Retina (tissue), 1 donor: ENCODE measurements at places on chromosomes 16 and 17.
A peak's percentile ranks its signal among the peaks of the same experiment; 100 is the strongest.

- peak; percentile 51 for DNase-seq
These were observed 104.7 kb downstream of the MRM1 start for GRCh38 chr17:36705874-36706731.

- DNase-seq, result no peak
These were observed 104.5 kb downstream of the CRLF3 start for GRCh38 chr17:30720013-30720471.

- DNase-seq, result peak; percentile 77
These were observed 23.4 kb upstream of the MPO start for GRCh38 chr17:58303971-58304749.

GRCh38 chr17:78717431-78717980, 64.6 kb downstream of the CYTH1 start:
- DNase-seq, result peak; percentile 81

GRCh38 chr17:29771546-29771945, 148.8 kb upstream of the CORO6 start:
- DNase-seq, result peak; percentile 18

DNA sequence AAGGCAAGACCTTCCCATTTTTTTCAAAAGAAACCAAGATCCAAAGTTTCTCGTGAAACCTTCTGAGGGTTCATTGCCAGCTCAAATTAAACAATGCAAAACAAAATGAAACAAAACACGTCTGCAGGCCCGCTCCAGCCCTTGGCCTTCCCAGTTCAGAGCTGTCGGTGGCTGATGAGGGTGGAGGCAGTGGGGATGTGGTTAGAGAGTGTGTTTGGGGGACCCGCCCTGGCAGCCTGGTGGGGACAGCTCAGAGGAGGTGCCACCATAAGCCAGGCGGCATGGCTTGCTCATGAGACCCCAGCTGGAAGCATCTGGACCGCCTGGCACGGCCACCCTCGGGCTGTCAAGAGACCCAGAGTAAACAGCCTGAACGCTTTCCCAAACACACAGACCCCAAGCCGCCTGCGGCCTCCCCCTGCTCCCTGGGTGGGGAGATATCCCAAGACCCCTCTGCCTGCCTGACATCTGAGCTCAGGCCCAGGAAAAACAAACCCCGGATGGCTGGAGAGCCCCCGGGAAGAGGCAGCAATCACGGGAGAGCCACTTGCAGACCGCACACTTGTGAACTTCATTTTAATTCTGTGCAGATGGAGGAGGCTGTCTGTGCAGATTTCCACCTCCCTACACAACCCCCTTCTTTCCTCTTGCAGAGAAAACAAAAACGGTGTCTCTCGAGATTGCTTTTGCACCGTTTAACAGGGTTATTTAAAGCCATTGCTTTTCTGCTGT, 35.4 kb upstream of the LITAF start:
- DNase-seq, result peak; percentile 31

DNA sequence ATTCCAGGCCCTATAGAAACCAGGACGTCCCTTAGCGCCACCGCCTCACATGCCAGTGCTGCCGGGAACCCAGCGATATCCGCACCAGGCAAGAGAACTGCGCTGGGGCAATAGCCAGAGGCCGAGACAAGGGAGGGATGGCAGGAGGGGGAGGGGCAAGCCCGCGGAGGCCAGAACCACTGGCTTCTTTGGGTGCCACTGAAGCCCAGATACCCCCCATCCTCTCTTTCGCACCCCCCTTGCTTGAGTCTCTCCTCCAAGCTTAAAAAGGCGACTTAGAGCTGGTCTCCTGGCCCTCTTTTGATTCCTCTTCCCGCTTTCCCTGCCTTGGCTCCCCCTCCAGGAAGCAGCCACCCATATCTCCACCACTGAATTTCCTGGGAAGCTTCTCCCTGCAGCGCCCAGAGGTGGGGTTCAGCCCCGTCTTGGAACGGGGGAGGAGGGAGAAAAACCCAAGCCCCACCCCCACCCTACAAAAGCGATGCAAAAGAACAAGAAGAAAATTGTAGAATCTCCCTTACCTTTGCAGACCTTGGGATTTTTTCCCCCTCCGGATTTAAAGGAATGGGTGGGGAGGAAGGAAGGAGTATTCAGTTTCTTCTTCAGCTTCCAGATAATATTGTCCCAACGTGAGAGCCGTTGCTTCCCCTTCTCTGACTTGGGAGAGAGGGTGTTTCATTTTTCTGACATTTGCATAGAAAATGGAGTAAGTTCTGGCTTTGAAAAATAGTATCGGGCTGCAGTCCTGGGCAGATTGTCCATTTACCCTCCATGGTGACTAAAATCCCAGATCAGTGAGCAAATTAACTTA, 622 bp downstream of the HOXB6 start:
- no peak for DNase-seq

DNA sequence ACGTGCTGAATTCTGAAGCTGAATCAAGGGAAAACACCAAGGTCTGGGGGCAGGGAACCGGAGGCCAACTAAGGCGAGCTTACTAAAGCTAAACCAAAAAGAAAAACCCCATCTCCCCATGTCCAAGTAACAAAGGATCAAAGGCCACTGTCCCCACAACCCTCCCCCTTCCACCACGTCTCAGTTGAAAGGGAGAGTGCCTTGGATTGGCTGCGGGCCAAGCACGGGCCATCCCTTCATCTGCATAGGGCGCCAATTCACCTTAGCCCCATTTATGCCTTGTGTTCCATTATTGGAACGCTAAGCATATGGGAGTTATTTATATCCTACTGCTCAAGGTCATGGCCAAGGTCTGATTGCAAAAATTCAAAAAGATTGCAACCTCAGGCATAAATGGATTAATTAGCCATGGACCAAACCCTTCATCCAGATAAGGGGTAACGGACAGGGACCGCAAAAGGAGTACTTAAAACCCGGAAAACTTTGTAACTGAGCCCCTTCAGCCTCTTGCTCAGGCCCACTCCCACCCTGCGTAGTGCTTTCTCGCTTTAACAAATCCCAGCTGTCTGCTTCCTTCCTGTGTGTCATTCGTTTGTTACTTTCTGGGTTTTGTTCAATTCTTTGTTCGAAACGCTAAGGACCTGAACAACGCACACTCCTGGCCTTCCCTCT, 740 bp upstream of the ATP6V0D1 start:
- peak; percentile 19 for DNase-seq

- DNase-seq, result no peak
These were observed 14.4 kb downstream of the EPOP start for GRCh38 chr17:38660097-38661025.

GRCh38 chr17:77240976-77241375, 100.2 kb downstream of the SEC14L1 start:
- DNase-seq, result no peak

GRCh38 chr17:41967141-41967920, 736 bp downstream of the CNP start:
- DNase-seq, result no peak

GRCh38 chr17:1736348-1737281, 6.1 kb upstream of the SERPINF2 start:
- DNase-seq, result peak; percentile 44

GRCh38 chr17:61294777-61295176, 104.9 kb upstream of the TBX2 start:
- peak; percentile 21 for DNase-seq

GRCh38 chr16:12672986-12673385, 130.7 kb downstream of the CPPED1 start:
- DNase-seq, result no peak

GRCh38 chr16:85326794-85327181, 214.5 kb upstream of the CIBAR2 start:
- no peak for DNase-seq

DNA sequence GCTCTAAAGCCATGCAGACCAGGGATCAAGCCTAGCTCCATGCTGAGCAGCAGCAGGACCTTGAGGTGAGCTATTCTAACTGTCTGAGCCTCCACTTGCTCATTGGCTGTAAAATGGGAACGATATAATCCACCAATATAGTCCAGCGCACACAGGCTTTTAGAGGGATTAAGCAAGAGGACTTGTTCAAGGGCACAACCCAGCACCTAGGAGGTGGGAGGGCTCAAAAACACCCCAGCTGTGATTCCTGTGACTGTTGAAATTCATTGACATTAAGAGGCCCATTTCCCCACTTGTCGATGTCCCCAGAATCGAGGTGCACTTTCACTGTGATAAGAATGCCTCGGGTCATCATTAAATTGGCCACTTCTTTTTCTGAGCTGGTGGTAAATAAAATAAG, 4.1 kb downstream of the USH1G start:
- no peak for DNase-seq

GRCh38 chr16:61721544-61721943, 314.7 kb downstream of the CDH8 start:
- no peak for DNase-seq

- DNase-seq, result no peak
These were observed 133.9 kb downstream of the SPACA3 start for GRCh38 chr17:33125552-33125950.

- no peak for DNase-seq
These were observed 5.1 kb upstream of the CLUH start for GRCh38 chr17:2716649-2717048.

DNA sequence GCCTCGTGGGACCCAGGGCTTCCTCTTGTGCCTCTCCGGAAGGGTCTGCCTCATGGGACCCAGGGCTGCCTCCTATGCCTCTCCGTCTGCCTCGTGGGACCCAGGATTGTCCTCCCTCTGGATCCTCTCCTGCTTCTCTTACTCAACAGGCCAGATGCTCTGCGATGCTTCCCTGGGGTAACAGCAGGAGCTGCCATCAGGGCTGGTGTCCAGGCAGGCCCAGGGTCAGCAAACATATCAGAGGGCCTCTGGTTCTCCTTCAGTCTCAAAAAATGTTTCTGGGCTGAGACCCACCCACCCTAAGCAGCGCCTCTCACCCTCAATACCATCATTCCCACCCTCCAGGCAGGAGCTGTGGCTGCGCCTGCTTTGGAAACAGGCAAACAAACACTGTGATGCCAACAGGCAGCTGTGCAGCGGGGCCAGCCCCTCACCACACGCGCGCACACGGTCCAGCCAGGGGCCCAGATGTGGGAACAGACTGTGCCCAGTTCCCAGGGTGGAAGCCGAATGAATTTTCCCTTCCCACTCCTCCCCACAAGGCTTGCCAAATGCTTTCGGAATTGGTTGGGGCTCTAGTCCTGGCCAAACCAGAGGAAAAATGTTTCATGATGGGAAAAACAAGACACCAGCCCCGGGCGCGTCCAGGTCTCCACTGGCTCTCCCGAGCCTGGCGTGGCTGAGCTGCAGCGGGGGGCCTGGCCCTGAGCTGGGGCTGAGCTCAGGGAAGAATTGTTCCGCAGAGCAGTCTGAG, 11.3 kb downstream of the TIMM22 start:
- no peak for DNase-seq

GRCh38 chr17:28136923-28137322, 94.4 kb downstream of the NLK start:
- no peak for DNase-seq

DNA sequence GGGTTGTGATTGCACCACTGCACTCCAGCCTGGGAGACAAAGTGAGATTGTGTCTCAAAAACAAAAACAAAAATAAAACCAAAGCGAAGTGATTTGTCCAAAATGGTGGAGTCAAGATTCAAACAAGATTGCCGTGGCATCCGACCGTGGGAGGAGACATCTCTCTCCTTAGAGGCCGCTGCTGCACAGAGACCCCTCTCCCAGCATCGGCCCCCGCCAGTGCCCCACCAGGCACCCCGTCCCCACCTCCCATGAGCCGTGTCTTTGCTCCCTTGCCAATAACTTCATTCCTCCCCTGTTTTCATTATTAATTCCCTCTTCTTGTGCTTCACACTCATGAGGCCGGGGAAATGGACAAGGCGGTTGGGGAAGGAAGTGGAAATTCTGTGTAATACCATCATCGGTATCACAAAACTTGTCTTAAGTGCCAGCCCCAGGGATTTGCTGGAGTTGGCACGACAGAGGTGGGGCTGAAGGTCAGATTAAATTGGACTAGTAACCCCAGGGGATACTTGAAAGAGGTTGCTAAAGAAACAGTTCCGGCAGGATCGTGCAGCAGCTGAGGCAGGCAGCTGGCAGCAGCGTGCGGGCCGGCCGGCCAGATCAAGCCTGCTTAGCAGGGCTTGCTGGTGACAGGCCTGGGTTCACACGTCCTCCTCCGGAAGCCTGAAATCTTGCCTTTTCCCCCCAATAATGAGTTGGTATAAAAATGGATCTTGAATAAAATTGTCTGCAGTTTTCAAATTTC, 66.8 kb downstream of the RTN4RL1 start:
- DNase-seq, result peak; percentile 49

DNA sequence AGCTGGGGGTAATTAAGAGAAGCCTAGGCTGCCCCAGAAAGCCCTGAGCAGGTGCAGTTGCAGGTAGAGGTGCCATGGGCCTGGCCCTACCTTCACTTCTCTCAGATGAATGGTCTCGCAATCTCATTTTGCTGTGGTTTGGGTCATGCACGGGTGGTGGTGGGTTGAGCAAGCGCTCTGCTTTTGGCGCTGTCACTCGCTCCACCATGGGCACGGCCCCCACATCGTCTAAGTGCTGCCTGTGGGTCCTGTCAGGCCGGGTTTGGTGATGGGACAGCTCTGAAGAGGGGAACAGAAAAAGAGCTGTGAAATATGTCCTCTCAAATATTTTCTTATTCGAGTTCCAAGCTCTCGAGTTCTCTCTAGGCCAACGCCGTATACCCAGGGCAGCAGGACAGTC, 39.9 kb downstream of the STH start:
- no peak for DNase-seq

DNA sequence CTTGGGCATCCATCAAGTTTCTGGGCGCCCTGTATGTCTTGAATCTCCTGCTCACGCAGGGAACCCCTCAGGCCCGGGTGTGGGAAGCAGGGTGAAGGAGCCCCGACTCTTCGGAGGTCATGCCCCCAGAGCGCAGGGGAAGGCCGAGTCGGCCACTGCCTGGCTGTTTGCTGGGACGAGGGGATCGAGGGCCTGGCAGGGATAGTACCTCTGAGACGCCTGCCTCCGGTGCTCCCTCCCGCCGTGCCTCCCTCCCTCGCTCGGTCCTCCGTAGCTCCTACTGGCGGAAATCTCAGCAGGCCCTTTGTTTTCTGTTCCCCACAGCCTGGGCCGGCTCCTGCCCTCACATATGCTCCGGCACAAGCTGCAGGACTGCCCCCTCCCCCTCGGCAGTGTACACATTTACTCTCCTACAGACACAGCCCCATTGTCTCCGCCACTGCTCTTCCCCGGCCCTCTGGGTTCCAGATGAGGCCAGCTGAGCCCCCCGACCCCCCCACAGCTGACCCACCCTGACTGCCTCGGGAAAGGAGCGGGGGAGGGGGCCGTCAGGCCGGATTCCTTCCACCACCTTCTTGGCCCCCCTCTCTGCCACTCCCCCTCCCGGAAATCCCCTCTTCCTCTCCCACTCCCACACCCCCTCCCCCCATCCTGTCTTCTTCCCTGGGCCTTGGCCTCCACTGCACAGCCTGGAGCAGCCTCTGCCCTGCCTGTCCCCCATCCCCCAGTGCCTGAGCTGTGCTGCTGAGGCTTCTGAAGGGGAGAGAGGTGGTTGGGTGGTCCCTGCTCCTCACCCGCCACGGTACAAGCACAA, 1.4 kb downstream of the TRAF4 start:
- DNase-seq, result peak; percentile 83
